ENCODE measurements at places on chromosomes 5 and 9.

DNA sequence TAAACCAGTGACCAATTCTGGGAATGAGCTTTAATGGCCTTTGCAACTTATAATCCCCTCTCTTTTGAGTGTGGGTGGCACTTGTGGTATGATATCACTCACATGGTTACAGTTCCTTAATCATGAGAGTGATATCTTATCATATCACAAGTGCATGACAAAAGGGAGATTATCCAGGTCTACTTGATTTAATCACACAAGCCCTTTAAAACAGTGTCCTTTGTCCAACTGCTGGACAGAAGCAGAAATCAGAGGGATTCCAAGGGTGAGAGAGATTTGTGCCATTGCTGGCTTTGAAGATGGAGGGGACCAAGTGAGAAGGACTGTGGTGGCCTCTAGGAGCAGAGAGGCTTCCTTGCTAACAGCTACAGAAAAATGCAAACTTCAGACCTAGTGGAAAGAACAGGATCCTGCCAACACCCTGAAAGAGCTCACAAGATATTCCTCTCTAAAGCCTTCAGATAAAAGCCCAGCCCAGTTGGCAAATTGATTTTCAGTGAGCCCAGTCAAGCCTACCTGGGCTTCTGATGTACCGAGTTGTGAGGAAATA is 279.0 kb upstream of the TLE4 start:
- no peak for DNase-seq

GRCh38 chr5:32639943-32640342 is 54.6 kb downstream of the SUB1 start:
- no peak for DNase-seq

GRCh38 chr5:106940301-106940846 is 730.4 kb downstream of the EFNA5 start:
- no peak for DNase-seq

DNA sequence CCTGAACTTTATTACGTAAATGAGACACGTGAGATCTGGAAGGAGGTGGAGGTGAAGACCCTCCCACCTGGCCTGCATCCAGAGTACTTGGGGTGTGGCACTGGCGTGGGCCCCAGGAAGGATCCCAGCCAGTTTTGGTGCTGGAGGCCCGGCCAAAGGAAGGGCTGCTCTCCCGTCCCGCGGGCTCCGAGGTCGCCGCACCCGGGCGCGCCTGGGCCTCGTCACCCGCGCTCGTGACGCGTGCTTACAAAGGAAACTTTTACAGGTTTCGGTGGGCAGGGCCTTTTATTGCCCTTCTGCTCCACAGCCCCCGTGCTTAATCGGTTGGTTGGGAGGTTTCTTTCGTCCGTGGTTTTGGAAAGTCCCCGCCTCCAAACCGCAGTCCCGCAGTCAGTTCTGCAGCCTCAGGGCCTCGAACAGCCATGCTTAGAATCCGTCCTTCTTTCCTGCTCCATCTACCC is 29.2 kb downstream of the CDKN2A start:
- no peak for DNase-seq

DNA sequence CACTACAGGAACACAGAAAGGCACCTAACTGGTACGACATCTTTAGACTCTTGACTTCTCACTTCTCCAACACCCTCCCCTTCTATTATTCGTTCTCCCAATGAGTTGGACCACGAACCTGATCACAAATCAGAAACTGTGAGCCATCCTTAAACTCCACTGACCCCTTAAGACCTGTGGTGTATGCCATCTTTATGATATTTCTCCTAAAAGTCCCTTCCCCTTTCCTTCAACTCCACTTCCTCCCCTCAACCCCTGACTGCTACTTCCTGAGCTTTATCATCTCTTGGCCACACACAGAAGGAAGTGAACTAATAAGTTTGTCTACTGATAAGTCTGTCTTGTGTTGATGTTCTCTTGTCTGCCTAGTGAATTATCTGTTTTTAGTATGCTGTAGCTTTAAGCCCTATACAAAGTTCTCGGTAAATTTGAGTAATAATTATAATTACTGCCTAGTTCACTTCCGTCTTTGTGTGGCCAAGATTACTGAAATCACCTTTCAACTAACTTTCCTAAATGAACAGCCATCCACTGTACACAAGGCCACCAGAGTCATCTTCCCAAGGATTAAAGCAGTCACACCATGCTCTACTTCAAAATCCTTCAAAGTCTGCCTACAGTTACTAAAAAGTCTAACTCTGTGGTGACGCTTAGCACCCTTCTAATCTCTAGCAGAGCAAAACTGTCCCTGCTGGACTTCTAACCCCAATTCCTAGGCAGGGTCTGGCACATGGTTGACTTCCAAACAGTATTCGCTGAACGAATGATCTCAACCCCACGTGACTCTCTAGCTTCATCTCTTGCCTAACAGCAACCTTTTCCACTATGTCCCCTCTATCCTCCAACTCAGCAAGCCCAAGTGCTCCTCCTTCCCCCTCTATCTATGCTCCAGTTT is 23.2 kb downstream of the ELOVL7 start:
- DNase-seq, result no peak

DNA sequence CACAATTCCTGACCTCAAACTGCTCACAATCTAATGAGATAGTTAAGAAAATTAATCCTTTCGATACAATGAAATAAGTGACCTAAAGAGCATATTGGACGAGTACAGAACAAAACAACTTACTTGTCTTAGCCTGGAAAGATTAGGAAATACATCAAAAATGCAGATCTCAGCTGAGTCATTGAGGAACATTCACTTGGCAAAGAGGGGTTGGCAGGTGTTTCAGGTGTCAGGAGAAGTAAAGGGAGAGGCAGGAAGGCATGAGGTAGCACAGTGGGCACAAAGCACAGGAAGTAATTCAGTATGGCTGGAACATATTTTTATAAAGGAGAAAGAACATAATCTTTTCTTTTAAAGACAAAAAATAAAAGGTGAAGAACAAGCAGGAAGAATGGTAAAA is 628.8 kb upstream of the RGMB start:
- no peak for DNase-seq

GRCh38 chr5:60978968-60979367 is 34.0 kb downstream of the NDUFAF2 start:
- no peak for DNase-seq

GRCh38 chr9:77221431-77221830 is 44.1 kb downstream of the VPS13A start:
- DNase-seq, result no peak

- DNase-seq, result no peak
Measured at GRCh38 chr5:175464942-175465233, 13.5 kb upstream of the SFXN1 start.

DNA sequence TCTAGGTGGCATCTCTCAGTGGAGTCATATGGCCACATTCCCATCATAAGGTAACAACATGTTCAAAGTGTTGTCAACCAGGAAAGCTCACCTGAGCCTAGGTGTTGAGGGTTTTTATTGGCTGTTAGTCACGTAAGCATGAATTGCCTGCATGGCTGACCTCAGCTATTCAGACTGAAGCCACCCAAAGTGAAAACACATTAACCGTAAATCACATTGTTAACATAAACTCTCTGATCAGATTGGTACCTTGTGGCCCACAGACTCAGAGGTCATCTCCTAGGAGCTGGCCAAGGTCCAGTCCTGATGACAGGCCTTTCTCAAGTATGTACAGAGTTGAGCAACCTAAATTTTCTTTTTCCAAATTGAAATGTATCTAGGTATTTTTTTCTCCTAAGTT is 26.7 kb downstream of the SRFBP1 start:
- no peak for DNase-seq

DNA sequence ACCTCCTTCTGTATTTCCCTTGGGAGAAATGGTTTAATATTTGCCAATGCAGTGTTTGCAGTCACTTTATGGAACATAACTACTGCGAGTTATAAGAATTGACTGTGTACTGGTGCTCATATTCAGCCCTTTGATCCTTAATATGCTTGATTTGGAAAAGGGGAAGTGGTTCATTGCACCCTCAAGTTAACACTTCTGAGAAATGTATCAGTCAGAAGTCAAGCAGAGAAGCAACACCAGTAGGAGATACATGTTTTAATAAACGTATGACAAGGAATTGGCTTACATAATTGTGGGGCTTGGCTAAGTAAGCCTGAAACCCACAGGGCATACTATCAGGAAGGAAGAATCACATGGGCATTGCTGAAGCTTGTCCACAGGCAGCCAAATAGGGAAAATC is 131.0 kb upstream of the SPRY4 start:
- no peak for DNase-seq

DNA sequence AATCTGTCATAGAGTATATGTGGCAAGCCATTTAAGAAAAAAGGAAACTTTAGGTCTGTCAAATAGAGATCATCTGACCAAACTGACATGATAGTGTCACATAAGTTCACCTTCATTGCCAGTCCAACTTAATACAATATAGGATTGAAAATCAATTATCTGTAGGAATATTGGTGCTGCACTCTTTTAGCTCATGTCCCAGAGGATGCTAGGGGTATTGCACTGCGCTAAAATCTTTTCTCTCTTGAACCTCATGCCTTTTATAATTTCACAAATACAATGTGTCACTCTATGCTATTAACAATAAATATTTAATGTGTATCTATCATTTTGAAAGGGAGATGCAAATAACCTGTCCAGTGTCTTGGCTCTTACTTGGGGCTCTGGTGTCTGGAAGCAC is 72.4 kb upstream of the FAM120A start:
- DNase-seq, result no peak

DNA sequence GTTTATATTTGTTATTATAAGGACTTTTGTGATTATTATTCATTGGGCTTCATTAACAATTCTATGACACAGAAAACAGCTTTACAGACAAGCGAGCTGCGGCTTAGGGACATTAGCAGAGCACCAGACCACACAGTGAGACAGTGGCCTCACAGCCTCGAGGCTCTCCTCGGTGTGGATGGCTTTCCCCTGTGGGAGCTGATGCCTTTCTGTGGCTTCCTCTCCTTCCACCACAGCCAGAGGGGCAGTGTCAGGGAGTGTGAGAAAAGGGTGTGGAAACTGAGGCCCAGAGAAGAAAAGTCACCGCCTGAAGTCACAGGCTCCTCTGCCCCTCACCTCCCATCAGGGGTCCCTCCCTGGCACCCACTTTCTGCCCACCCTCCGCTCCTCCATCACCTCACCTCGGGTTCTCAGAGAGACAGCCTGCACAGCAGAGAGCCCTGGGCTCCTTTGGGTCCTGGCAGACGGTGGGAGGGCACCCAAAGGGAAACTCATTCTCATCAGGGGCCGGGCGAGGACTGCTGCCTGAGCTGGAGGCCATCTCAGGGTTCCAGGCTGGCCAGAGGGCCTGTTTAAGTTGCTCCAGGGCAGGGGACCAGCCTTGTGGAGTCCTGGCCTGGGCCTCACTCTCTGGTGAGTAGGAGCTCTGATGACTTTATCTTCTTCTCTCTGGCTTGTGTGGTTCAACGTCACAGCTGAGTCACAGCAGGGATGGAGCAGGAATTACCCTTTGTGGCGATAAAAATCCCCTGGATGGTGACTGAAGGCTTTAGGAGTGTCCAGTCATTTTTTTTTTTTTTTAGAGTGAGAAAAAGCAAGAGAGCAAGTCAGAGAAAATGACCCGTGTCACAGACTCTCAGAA is 830 bp downstream of the TRAF1 start:
- DNase-seq, result no peak

GRCh38 chr5:117680426-117680825 is 1105.8 kb upstream of the SEMA6A start:
- peak; percentile 14 for DNase-seq
